ENCODE measurements at places on chromosomes 6 and 20.

DNA sequence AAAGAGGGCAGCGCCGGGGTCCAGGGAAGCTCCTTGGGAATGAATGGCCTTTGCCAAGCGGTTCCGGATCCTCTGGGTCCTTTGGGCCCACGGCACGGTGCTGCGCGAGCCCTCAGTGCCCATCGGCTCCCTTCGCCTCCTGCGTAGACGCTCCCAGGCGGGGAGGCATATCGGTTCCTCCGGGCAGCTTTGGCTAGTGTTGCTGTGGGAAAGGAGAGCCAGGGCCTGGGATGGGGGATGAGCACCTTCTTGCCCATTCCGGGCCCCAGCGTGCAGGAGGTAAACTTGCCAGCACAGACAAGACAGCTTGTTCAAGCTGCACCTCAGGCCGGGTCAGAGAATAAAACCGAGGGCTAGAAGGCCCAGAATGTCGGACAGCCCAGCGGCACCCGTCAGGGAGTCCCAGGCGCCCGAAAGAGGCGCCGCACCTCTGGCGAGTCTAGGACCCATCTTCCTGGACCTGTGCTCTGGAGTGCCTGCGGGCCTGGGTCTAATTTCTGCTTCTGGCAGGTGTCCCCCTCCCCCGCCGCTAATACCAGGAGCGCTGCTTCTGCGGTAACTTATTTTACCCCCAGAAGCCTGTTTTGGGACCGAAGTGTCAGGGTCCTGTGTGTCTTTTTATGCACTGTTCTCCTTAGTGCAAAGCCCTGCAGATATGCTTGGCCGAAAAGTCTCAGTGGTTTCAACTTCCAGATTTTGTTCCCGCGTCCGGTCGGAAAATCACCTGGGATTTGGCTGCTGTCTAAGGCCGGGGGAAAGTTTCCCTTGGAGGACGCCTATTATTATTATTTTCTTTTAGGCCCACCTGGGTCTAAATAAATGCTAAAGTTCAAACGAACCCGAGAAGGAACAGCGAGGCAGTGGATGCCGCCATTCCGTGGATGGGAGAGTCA is 1.7 kb upstream of the TFAP2C start:
- DNase-seq, result no peak

- no peak for DNase-seq
These were observed 6.3 kb downstream of the SDCBP2 start for GRCh38 chr20:1322511-1323245.

DNA sequence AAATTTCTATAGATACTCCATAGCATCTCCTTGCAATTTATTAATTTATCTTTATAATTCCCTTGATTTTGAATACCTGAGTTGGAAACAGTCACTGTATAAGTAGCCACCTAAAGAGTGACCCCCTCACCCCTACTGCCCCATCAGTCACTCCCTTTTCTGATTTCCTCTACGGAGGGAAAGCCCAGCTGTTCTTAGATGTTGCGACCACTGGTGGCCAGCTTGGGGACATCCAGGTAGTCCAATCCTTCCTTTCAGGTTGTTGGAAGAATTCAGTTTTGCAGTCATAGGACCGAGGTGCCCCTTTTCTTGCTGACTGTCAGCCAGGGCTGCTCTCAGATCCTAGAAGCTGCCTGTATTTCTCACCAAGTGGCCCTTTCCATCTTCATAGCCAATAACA is 87.8 kb downstream of the BMP6 start:
- DNase-seq, result no peak

DNA sequence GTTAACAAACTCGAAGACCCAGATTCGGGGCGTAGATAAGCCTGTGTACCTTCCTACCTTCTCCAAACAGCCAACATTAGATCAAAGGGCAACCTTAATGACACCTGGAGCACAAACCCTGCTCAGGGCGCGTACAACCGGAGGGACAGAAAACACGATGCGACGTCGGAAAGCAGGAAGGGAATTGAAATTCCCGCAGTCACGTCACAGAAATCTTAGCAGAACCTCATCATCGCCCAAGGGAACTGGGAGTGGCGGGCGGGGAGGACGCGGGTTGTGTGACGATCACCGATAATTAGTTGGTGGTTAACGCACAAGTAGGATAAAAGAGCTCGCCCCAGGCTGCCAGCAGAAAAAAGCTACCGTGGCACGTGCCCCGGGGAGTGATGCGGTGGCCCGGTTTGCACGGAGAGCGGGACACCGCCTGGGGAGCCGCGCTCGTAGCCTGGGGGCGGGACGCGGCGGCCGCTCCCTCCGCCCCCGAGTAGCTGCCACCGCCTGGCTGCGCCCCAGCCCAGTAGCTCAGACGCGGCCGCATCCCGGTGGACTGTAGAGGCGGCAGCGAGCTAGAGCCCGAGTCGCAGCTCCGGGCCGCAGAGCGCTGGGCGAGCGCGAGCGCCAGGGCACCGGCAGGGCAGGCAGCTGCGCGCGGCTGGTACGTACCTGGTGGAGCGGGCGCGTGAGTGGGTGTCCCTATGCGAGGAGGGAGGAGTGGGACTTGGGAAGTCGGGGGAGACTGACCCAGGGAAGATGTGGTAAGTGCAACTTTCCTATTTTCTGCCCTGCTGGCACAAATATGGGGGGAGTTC is at the start of gene PKIB:
PKIB (plus strand) TSS at position 525 of the 809 bp plus-strand sequence. CDS start 107,390 bp downstream, outside the sequence.
- peak; percentile 14 for DNase-seq

DNA sequence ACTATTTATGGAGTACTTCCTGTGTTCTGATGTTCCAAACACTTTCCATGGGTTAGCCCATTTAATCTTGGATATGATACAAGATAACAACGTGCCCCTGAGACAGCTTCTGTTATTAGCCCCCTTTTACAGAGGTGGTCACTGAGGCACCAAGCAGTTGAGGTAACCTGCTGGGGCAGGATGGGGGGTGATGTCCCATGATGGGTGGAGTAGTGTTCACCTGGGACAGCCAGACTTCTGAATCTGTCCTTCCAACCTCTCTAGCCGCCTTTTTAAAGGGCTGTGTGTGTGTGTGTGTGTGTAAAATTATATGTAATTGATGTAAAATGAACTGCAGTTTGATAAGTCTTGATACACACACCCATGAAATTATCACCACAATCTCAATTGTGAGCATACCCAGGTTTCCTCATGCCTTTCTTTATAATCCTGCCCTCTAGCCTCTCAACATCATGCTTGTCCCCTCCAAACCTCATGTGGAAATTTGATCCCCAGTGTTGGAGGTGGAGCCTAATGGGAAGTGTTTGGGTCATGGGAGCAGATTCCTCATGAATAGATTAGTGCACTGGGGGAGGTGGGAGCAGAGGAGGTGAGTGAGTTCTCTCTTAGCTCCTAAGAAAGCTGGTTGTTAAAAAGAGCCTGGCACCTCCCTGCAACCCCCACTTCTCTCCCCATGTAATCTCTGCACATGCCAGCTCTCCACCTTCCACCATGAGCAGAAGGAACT is 39.2 kb downstream of the PLAGL2 start:
- no peak for DNase-seq

- no peak for DNase-seq
These were observed 85.3 kb downstream of the COL21A1 start for GRCh38 chr6:56162081-56162480.

GRCh38 chr20:7291946-7292345 is 524.5 kb downstream of the BMP2 start:
- DNase-seq, result no peak

DNA sequence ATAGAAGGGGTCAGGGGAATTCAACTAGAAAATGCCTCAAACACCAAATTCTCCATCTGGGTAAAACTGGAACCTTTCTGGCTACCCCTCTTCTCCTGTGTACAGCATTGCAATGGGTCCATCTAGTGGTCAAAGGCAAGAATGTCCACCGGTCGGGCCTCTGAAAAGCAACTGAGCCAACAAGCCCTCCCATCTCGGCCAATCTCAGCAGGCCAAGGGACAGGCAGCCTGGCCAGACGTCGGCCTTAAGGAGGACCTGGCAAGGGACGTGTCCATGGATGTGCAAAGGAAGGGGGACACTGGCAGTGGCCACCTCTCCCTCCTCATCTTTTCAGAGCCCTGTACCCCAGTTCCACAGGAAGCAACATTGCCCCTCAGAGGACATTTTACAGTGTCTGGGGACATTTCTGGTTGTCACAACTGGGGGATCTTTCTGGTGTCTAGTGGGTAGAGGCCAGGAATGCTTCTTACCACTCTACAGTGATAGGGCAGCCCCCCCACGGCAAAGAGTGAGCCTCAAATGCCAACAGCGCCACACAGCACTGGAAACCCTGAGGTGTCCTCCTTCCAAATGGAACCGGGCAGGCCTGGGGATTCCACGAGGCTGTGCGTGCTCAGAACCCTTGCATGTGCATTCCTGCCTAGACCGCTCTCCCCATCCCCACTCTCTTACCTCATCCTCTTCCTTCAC is 99.8 kb upstream of the FOXA2 start:
- peak; percentile 20 for DNase-seq

- no peak for DNase-seq
These were observed 173.0 kb downstream of the PLCB4 start for GRCh38 chr20:9241721-9242427.

All from CD4-positive, alpha-beta T cell treated with Interleukin-4 for 4 hours (primary cell).